Cortex of kidney (tissue), 1 donor: ENCODE measurements at places on chromosomes 2 and 18.

DNA sequence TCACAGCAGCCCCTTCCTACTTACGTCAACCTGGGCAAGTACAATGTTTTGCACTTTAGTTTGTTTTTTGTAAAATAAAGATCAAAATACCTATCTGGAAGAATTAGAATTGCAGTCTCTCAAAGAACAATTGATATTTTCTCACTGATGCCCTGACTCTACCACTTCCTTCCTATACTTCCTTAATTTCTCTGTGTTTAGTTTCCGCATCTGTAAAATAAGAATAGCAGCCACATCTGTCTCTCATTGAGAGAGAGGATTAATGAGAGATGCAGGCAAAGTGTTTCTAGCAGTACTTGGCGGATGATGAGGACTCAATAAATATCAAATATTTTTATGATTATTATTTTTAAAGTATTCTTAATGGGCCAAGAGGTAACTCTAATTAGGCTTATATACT, 122.6 kb upstream of the PIEZO2 start:
- DNase-seq, result no peak

DNA sequence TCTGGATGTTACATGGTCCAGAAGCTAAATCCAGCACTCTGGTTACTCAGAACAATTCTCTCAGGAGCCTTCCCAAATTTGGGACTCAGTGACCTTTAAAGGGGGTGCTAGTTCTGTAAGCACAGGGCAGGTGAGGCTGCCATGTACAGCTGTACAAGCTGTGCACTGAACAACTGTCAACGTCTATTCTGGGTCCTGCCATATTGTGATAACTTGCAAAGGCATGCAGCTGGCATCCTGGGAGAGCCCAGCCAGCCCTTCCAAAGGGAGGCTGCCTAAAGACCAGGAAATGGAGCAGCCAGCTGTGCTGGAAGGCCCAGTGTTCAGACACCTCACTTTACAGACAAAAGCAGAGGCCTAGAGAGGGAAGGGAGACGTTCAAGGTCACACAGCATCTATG, 204.8 kb downstream of the KLHL29 start:
- DNase-seq, result no peak

- no peak for DNase-seq
Measured at GRCh38 chr2:160911258-160911657, 249.0 kb upstream of the TANK start.

DNA sequence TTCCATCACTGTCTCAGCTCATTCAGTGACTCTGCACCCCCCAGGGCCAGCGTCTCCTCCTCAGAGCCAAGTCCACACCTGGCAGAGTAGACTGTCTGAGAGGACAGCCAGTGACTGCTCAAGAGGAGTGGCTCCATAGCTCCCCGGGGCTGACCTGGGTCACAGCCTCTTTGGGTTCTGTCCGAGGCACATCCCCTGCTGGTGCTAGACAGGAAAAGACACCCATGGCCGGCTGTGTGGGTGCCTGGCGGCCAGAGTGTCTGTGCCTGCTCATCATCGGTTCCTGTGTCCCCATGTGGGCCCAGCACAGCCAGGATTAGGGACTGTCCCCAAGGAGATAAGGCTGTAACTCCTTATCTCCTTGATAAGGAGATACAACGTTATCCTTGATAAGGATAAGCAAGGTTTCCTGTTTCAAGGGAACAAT, 3.5 kb upstream of the CROCC2 start:
- no peak for DNase-seq

GRCh38 chr2:86453836-86454235, 12.7 kb downstream of the KDM3A start:
- no peak for DNase-seq

DNA sequence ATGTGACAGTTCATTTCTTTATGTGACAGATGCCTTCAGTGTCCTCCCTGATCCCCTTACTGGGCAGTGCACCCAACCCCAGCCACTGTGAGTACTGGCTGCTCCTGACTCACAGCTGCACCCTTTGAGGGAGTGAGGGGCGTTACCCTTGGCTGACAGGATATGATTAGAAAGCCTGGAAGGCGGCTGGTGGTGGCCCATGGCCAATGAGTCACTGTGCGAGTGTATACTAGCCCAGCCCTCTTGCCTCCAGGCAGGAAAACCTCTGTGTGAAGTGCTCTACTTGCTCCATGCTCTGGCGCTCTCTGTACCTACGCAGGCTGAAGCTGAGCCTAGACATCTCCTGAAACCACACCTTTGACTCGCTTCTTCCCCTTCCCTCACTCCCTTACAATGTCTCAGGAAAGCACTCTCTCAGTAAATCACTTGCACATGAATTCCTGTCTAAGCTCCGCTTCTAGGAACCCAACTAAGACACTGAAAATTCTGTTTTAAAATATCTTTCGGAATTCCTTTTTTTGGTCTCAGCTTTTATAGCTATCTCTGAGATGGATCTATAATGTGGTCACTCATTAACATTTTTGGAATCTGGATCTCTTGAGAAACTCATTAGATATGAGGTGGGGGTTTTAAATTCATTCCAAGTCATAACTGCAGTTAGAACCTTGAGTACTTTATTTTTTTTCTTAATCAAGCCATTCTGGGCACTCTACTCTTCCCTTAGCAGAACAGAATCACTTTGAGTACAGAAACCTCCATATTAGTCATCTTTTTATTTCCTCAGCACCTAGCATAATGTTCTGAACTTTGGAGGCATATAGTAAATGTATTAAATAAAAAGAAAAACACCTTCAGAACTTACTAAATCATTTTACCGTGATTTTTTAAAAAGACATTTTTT, 25.3 kb upstream of the STAM2 start:
- no peak for DNase-seq

DNA sequence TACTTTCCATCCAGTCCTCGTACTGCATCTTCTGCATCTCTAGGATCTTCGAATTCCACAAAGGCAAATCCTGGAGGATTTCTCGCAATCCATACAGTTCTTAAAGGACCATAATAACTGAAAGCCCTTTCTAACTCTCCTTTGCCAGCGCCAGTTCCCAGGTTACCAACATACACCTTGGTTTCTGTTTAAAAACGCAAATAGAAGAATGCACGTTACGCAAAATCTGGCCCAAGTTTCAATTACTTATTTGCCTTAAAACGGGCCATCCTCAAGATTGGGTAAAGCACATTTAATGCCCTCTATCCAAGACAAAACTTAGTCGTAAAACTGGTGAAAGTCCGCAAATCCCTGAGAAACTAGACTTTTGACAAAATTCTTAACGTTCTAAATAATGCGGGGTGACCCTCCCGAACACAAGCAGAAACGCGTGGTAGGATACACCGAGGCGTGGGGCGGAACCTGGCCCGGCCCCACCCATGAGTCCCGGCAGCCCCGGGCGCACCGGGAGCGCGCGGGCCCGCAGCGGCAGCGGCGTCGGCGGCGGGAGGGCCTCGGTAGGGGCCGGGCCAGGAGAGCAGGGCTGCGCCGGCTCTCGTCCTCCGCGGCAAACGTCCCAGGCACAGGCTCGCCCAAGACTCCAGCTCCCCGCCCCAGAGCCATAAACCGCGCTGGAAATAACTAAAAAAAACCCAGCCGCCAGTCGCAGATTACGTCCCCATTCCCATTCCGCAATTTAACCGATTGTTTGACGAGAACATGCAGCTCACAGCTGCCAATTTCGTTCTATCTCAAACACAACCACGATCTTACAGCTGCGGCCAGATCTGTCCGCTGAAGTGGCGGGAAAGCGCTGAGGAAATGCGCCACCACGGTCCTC, 910 bp downstream of the SRSF7 start:
- no peak for DNase-seq

DNA sequence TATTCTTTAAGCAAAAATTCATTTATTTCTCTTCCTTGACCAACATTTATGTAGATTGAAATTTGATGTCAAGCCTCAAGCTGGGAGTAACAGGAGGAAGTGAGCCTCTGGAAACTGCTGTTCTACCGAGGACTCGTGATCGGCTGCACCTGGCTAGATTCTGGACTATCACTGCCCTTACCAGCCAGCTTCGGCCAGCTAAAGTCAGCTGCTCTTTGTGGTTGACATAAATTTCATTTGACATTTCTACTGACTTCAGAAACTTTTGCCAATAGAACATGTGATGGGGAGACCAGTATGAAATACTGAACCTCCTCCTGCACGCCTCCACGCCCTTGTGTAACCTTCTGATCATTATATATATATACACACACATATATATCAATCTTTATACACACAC, 74.2 kb upstream of the RGPD5 start:
- no peak for DNase-seq
